ENCODE measurements at places on chromosomes 13 and 19.

- no peak for DNase-seq
Measured at GRCh38 chr19:33429891-33430673, 56.6 kb downstream of the CEBPG start.

DNA sequence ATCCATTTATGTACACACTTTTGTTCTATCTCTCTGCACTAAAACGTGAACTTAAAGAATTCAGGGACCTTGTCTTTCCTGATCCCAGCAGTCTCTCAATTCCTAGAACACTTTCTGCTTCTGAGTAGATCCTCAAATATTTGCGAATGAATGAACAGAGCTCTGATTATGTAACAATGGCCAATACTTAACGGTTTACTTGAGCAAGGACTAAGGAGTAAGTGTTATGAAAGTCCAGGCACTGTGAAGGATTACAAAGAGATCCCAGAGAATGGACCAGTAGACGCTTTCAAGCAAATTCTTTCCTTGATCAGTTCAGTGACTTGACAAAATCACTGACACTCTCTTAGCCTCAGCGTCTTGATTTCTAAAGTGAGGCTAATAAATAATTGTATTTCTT is 514.5 kb upstream of the KLHL1 start:
- no peak for DNase-seq

- no peak for DNase-seq
Measured at GRCh38 chr13:44013758-44014291, 134.1 kb downstream of the LACC1 start.

- DNase-seq: no peak
Measured at GRCh38 chr13:100470866-100471505, 117.6 kb downstream of the GGACT start.

- no peak for DNase-seq
Measured at GRCh38 chr13:64993514-64994164, 2236.5 kb downstream of the PCDH9 start.

- no peak for DNase-seq
Measured at GRCh38 chr13:39600766-39601165, 2.2 kb downstream of the LHFPL6 start.

DNA sequence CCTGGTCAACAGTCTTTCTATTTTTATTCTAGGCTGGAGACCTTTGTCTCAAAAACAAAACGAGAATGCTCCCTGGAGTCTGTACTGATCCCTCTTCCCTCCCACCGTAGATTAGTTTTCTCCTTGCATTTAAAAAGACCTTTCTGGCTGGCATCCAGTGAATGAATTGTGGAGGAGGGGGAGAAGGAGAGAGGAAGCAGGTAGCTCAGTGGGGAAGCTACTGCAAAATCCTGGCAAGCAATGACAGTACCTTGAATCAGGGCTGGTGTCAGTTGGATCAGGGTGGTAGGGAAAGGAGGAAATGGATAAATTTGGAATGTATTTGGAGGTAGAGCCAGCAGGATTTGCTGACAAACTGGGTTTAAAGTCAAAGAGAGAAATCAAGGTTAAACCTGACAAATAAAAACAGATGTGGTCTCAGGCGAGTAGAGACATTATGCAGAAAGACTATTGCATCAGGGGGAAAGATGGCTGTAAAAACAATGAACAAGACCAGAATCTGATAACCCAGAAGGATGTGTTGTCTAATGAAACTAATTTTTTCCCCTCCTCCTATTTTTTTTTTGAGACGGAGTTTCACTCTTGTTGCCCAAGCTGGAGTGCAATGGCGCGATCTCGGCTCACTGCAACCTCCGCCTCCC is 3.5 kb upstream of the CYP2S1 start:
- no peak for DNase-seq

- DNase-seq: no peak
Measured at GRCh38 chr13:37889102-37889501, 19.5 kb upstream of the TRPC4 start.

GRCh38 chr13:67854990-67855389 is 624.9 kb upstream of the PCDH9 start:
- DNase-seq: no peak

GRCh38 chr13:87669379-87669978 is 1.7 kb upstream of the SLITRK5 start:
- DNase-seq: peak; percentile 30
